ENCODE measurements at places on chromosomes 16 and 17.

GRCh38 chr17:57574040-57574513 lies 171.0 kb downstream of the CCDC182 start:
- DNase-seq: no peak

GRCh38 chr16:49416001-49416675 lies 42.5 kb downstream of the C16orf78 start:
- DNase-seq: no peak

DNA sequence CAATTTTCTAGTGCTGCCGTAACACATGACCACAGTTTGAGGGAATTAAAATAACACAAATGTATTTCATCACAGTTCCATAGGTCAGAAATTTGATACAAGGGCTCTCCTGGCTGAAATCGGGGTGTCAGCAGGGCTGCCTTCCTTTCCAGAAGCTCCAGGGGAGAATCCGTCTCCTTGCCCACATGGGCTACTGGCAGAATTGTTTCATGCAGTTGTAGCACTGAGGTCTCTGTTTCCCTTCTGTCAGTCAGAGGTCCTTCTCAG lies 20.5 kb downstream of the EIF4A3 start:
- no peak for DNase-seq

- no peak for DNase-seq
Measured at GRCh38 chr16:1157639-1158455, 4.9 kb downstream of the CACNA1H start.

DNA sequence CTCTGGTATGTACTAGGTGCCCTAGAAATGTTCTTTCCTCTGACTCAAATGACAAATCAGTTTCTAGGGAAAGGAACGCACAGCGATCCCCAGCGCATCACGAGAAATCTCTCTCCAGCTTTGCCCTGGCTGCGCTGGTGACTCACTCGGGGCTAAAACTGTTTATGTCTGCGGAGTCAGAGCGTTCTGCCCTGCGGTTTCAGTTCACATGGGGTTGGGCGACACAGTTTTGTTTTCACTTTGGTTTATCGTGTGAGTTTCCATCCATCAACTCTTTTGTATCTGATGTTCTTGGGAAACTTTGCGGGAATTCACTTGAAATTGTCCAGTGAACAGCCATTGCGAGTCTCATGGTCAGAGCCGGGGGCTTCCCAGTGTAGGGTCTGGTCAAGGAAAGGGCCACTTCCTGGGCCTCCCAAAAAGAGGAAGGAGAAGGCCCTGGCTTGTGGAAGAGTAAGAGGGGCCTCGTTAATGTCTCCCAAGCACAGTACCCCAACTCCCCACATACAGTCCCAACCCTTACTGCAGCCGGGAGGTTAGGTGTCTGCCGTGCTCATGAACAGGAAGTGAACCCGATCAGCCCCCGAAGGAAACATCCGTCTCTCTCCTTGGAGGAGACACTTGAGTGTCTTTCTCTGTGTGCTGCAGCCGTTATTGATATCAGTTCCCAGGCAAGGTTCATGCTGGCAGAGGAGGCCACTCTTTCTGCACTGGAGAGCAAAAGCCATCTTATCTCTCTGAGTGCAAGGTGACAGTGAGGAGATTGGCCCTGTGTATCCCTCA lies 643.2 kb downstream of the WWOX start:
- no peak for DNase-seq

DNA sequence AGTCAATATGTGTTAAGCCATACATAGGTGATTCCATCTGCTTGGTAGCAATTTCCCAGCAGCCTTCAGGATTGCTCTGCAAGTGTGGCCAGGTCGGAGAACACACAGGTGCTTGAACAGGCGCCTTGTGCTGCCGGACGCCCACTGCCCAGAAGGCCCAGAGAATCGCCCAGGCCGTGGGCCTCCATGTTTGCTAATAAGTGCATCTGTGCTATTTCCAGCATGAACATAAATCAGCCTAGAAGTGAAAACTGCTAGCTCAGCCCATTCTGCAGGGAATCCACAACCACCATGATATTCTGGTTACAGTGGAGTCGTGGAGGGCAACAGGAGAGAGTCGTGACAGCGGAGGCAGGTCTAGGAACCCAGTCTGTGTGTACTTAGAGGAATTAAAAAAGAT lies 78.1 kb downstream of the ZFHX3 start:
- DNase-seq: no peak

- no peak for DNase-seq
Measured at GRCh38 chr16:15038689-15039088, 17.2 kb downstream of the NTAN1 start.

DNA sequence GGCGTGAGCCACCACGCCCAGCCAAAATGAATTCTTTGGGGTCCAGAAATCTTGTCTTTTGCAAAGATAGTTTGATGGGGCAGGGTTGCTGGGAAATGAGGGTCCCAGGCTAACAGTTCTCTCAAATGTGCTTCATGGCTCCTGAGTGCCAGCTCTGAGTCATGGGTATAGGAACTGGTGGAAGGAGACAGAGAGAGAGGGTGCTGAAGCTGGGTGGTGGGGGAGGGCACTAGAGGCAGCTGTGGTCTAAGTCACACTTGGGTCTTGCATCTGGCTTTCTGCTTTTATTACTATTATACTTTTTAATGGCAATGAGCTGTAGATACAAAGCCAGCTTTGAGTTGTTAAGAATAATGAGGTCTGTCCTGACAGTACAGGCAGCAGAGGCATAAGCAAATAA lies 54.6 kb downstream of the PRKCA start:
- no peak for DNase-seq

DNA sequence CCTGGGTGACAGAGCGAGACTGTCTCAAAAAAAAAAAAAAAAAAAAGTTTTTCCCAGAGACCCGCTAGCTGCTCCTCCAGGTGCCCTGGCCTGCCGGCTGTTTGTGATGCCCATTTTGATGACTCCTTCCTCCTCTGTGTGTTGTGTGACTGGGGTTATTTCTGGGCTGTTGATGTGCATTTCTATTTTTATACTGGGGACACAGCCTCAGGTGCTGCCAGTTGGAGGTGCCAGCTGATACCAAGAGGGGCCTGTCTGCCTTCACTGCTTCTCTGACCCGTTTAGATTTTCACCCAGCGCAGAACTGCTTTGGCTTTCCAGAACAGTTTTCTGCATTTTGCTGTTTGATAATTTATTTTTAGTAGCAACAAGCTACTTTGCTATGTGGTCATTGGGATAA lies 6.7 kb downstream of the PLA2G15 start:
- no peak for DNase-seq

GRCh38 chr16:49472598-49472997 lies 99.0 kb downstream of the C16orf78 start:
- peak; percentile 44 for DNase-seq
